ENCODE measurements at places on chromosomes 2 and 18. TPM values are rescaled to one million over a fixed set of nuclear protein-coding genes. Genes with fewer than 3 reads are reported as not detected.

GRCh38 chr2:176812246-176812775, 400.3 kb upstream of the HNRNPA3 start:
- no peaks in the 10 kb centered on the region for H3K27me3 ChIP-seq
- no peaks in the 10 kb centered on the region for H3K4me1 ChIP-seq
- no peak for DNase-seq
- no peak overlapping the region for H3K27ac ChIP-seq
- H3K36me3 ChIP-seq = no peaks in the 10 kb centered on the region

DNA sequence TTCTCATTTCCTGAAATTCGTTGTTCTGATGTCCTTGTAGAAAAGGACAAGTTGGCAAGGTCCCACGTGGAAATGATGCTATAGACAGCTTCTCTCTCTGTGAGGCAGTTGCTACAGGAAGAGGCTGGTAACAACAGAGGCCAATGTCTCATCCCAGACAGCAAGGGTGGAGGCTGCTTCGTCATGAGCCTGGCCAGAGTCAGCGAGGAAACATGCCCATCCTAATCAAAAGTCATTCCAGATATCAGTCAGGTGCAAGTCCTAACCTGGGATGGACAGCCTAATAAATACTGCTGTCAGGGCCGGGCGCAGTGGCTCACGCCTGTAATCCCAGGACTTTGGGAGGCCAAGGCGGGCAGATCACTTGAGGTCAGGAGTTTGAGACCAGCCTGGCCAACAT, 6.4 kb upstream of the SMAD7 start:
- H3K36me3 ChIP-seq = no peaks in the 10 kb centered on the region
- DNase-seq = no peak
- H3K27me3 ChIP-seq = no peaks in the 10 kb centered on the region
- H3K4me1 ChIP-seq = peaks cover 26% of the 10 kb centered on the region
- no peak overlapping the region for H3K4me3 ChIP-seq

- no peaks in the 10 kb centered on the region for H3K27me3 ChIP-seq
- no peak for DNase-seq
- no peak overlapping the region for H3K27ac ChIP-seq
Measured at GRCh38 chr2:101679801-101680487, 17.6 kb upstream of the MAP4K4 start.

- H3K4me3 ChIP-seq = no peak overlapping the region
- peak; percentile 83 for DNase-seq
- peaks cover 3% of the 10 kb centered on the region for H3K4me1 ChIP-seq
- no peaks in the 10 kb centered on the region for H3K27me3 ChIP-seq
- H3K36me3 ChIP-seq = no peaks in the 10 kb centered on the region
- no peak overlapping the region for H3K27ac ChIP-seq
Measured at GRCh38 chr2:188645986-188646385, 328.2 kb upstream of the COL3A1 start.

- H3K27ac ChIP-seq = no peak overlapping the region
- H3K4me3 ChIP-seq = no peak overlapping the region
- no peaks in the 10 kb centered on the region for H3K4me1 ChIP-seq
- DNase-seq = no peak
Measured at GRCh38 chr2:167271932-167272331, 383.7 kb downstream of the XIRP2 start.

DNA sequence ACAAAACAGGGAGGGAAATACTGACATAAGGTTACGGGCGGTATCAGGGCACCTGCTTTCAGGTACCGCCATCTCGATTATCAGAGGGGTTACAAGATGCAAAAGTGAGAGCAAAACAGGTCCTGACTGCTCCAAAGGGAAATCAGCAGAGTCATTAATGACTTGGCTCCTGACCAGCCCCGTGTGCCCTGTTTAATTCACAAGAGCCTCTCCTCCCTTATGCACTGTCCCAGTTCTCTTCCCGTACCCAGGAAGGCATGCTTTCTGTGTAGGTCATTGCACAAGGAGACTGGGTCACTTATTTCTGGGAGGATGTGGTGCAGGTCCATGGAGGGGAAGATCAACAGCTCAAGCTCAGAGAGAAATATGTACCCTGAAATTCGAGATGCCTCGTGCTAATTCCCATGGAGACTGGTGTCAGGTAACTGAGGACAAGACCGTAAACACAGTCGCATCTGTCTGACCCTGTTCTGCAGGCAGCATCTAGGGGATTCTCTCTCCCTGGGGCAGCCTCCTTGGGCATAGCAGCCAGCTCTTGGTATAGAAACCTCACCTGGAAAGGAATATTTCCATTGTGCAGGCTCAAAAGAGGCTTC, 79.9 kb downstream of the HNRNPLL start:
- DNase-seq = no peak
- H3K4me1 ChIP-seq = no peaks in the 10 kb centered on the region
- H3K27me3 ChIP-seq = peaks cover 41% of the 10 kb centered on the region
- no peaks in the 10 kb centered on the region for H3K36me3 ChIP-seq

CNDP1 gene
- not detected for total RNA-seq

DNA sequence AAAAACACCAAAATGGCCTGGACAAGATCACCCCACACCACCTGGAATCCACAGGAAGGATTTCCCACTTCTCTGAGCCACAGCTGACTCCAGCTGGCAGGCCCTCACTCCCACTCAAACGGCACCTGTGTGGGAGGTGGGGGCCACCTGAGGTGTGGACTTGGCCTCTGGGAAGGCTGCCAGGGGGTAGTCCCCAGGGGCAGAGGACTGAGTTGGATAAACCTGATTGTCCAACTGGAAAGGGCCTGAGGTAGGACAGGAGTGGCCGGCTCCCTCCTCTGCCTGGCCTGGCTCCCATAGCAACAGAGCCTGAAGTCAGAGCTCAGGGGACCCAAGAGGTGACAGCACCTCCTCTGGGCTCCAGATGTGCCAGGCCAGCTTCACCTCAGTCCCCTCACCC, 300.2 kb downstream of the CELF4 start:
- H3K36me3 ChIP-seq = no peaks in the 10 kb centered on the region
- no peaks in the 10 kb centered on the region for H3K4me1 ChIP-seq
- no peak overlapping the region for H3K27ac ChIP-seq
- no peak overlapping the region for H3K4me3 ChIP-seq
- no peak for DNase-seq

- H3K4me3 ChIP-seq = no peak overlapping the region
- no peaks in the 10 kb centered on the region for H3K4me1 ChIP-seq
- no peak overlapping the region for H3K27ac ChIP-seq
Measured at GRCh38 chr2:140552634-140553033, 1578.2 kb downstream of the LRP1B start.

TOGARAM2 gene
- total RNA-seq = 0.28 TPM

DNA sequence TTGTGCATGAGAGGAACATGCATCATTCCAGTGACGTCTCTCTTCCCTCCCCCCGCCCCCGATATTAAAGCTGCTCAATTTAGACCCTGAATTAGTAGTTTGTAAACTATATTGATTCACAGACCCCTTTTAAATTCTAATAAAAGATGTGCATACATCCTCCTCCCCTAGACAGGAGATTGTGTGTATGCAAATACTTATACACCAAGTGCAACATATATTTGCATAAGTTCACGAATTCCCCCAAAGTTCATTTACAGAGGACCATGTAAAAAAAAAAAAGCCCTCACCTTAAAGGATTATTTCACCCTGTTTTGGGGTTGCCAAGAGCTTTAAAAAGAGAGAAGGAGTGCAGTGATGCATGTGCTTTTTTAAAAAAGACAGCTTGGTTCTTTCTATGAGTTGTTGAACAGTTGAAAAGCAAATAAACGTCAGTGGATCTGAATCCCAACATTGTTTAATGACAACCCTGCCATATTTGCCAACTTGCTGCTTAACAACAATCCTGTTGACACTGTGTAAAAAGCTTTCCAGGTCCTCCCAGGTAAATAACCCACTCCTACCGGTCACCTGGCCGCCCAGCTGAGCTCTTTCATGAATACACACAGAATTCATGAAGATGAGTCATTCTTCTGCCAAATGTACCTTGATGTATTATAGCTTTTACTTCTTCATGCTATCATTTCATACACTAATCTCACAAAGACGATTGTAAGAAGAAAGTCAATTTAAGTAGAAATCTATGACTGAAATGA, 211.5 kb downstream of the IKZF2 start:
- H3K4me3 ChIP-seq = no peak overlapping the region
- H3K27ac ChIP-seq = no peak overlapping the region
- H3K4me1 ChIP-seq = peaks cover 2% of the 10 kb centered on the region
- H3K27me3 ChIP-seq = no peaks in the 10 kb centered on the region

TCF7L1 gene
- 0.72 TPM for total RNA-seq

UGT1A10 gene
- not detected for total RNA-seq

- no peak overlapping the region for H3K27ac ChIP-seq
- DNase-seq = no peak
- H3K36me3 ChIP-seq = no peaks in the 10 kb centered on the region
- H3K4me3 ChIP-seq = no peak overlapping the region
- no peaks in the 10 kb centered on the region for H3K27me3 ChIP-seq
Measured at GRCh38 chr2:36165132-36165531, 190.4 kb upstream of the CRIM1 start.

GRCh38 chr2:221848286-221848685, 276.2 kb upstream of the EPHA4 start:
- no peak for DNase-seq
- no peak overlapping the region for H3K27ac ChIP-seq
- H3K36me3 ChIP-seq = no peaks in the 10 kb centered on the region
- H3K4me3 ChIP-seq = no peak overlapping the region
- H3K4me1 ChIP-seq = no peaks in the 10 kb centered on the region

PDCD1 gene
- not detected for total RNA-seq

PROC gene
- total RNA-seq = not detected

IRS1 gene
- 21.1 TPM for total RNA-seq

DNA sequence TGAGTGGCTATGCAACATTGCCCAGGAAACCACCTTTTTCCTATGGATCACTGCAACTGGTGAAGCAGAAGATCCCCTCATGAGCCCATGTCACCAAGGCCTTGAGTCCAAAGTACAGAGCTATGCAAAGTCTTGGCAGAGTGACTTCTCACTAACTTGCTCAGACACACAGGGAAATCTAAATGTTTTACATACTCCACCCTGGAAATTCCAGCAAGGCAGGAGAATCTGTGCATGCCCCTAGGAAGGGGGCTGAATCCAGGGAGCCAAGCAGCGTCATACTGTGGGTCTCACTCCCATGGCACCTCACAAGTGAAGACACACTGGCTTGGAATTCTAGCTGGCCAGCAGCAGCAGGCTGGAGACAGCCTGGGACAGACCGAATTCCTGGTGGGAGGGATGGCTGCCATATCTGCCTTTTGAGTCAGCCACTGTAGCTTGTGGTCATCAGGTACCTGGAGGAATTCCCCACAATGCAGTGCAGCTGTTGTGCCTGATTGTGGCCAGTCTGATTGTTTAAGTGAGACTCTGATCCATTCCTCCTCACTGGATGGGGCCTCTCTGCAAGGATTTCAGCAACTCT, 1817.4 kb downstream of the SUCLG1 start:
- H3K4me1 ChIP-seq = no peaks in the 10 kb centered on the region
- no peaks in the 10 kb centered on the region for H3K36me3 ChIP-seq
- no peak overlapping the region for H3K4me3 ChIP-seq
- no peak overlapping the region for H3K27ac ChIP-seq
- no peaks in the 10 kb centered on the region for H3K27me3 ChIP-seq
- no peak for DNase-seq

AQP12A gene
- total RNA-seq = not detected

- no peaks in the 10 kb centered on the region for H3K27me3 ChIP-seq
- no peak for DNase-seq
- peak overlapping the region; percentile 63 for H3K27ac ChIP-seq
- peak overlapping the region; percentile 75 for H3K4me3 ChIP-seq
- H3K4me1 ChIP-seq = peaks cover 2% of the 10 kb centered on the region
Measured at GRCh38 chr2:32011485-32011960, 715 bp upstream of the MEMO1 start.

DNA sequence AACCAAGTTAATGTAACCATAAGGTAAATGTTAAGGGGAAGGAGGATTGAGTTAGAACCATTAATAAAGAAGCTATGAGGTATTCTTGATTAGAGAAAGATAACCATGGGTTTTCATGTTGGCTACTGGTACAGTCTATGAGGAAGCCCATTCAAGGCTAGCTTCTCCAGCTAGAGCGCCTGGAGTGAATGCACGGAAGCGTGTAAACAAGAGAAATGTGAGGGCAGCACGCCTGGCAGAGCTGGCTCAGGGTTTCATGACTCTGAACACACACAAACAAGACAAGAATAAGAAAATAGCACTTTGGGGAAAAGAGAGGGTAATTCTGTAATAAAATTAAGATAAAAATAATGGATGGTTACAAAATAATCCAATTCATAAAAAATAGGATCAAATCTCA, 255.3 kb downstream of the PDE11A start:
- no peak overlapping the region for H3K4me3 ChIP-seq
- DNase-seq = no peak
- H3K4me1 ChIP-seq = no peaks in the 10 kb centered on the region
- H3K36me3 ChIP-seq = no peaks in the 10 kb centered on the region
- no peak overlapping the region for H3K27ac ChIP-seq

DNA sequence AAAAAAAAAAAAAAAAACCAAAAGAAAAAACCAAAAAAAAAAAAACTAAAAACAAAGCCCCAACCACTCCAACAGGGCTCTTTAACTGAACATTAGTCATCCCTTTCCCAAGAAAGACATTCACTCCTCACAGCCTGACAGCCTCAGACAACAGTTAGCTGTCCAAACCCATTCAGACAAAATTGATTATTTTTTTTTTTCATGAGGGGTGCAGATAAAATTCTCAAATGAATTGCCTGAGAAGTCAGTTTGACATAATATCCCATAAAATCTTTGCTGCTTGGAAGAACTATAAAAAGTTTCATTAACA, 206.1 kb upstream of the REV1 start:
- H3K4me3 ChIP-seq = no peak overlapping the region
- no peak for DNase-seq
- no peak overlapping the region for H3K27ac ChIP-seq
- H3K27me3 ChIP-seq = no peaks in the 10 kb centered on the region
- H3K4me1 ChIP-seq = peaks cover 8% of the 10 kb centered on the region

DNA sequence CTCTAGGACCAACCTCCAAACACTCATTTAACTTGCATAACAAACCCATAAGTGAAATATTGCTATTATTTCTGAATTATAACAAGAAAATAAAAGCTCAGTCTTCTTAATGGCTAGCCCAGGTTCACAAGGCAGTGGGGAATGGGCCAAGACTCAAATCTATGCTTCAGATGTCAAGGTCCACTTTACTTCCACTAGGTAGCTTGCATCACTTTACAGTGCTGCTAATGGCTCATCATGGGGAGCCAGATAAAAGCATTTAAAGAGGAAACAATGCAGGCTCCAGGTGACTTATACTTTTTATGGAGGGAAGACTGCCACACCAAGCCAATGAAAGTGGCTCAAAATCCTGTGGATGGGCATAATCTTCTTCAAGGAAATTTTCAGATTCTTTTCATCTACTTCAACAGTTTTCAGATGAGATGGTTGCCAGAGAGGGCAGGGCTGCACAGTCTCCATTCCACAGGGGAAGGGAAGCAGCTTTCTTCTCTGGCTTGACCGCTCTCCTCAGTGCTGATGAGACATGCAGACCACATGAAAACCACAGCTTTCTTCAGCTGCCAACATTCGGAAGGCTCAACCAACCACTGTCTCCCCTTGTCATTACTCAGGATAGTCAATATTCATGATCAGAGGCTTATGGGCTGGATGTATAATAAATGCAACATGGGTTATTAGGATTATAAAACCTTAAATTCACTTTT, 361.9 kb upstream of the MEX3C start:
- no peaks in the 10 kb centered on the region for H3K36me3 ChIP-seq
- no peak overlapping the region for H3K27ac ChIP-seq
- no peak overlapping the region for H3K4me3 ChIP-seq
- DNase-seq = no peak
- no peaks in the 10 kb centered on the region for H3K27me3 ChIP-seq

RGPD5 gene
- total RNA-seq = 14.3 TPM

C2orf72 gene
- not detected for total RNA-seq

- no peak overlapping the region for H3K4me3 ChIP-seq
- H3K4me1 ChIP-seq = no peaks in the 10 kb centered on the region
- no peaks in the 10 kb centered on the region for H3K36me3 ChIP-seq
- no peak for DNase-seq
Measured at GRCh38 chr2:131349021-131349420, 14.9 kb downstream of the RAB6D start.

HAAO gene
- total RNA-seq = not detected
